ENCODE measurements at places on chromosomes 12 and 14.

GRCh38 chr14:21518725-21519124 lies 7.4 kb downstream of the SALL2 start:
- DNase-seq, result no peak

GRCh38 chr12:68013181-68013580 lies 23.9 kb downstream of the IFNG-AS1 start:
- no peak for DNase-seq

GRCh38 chr14:25150401-25150800 lies 100.5 kb upstream of the STXBP6 start:
- DNase-seq, result peak; percentile 35

- no peak for DNase-seq
These were observed 214.4 kb upstream of the DIO2 start for GRCh38 chr14:80425686-80426085.

GRCh38 chr12:19014240-19014639 lies 115.3 kb upstream of the PLEKHA5 start:
- no peak for DNase-seq

DNA sequence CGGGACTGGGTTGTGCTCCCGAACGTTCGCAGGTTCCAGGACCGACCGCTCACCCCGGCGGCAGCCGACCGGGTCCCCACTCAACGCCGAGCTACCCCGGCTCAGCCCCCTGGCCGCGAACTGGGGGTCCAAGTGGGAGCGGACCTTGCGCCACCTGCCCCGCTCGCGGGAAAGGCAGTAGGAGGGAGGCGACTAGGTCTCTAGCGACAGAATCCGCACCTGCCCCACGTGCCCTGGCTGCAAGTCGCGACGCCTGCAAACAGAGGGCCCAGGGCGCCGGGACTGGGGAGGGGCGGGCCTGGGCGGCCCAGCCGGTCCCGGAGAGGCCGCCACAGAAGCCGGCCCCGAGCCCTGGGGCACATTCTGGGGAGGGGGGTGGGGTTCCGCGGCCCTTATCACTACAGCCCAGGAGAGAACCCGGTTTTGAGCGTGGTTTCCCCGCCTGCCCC lies 239.2 kb upstream of the CPNE8 start:
- no peak for DNase-seq

DNA sequence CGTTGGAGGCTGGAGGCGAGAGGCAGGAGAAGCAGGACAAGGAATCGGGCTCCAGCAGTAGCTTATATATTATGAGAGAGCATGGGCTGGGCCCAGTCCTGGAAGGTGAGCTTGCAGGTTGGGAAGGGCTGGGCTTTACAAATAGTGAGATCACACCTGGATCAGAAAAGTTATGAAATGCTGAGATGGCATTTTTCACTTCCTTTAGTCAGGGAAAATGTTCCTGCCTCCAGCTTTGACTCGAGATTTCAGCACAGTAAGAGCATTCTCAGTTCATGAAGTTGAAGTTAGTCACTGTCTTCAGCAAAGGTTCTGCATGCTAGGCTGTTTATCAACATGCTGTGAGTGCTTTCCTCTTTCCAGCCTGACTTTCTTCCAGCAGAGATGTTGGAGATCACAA lies at the start of gene KRT6C:
TSS of gene KRT6C (minus strand) at position 38 of the 400 bp plus-strand sequence. CDS start 68 bp downstream, outside the sequence.
- DNase-seq, result no peak

DNA sequence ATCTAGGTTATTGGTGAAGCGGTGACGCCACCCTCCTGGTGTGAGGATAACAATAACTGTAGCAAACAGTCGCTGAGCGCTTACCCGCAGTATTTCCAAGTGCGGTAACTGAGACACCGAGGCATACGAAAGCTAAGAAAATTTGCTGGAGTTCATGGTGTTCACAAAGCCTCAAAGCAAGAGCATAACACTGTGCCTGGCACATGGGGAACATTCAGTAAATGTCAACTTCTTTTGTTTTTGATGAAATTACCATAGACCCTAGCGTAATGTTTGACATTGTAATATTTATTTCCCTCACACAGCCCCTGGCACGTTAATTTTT lies 767 bp downstream of the YEATS4 start:
- DNase-seq, result no peak

GRCh38 chr12:15631007-15631715 lies 158.0 kb downstream of the EPS8 start:
- DNase-seq, result no peak

- peak; percentile 57 for DNase-seq
These were observed at the start of gene B4GALNT1 for GRCh38 chr12:57632958-57633840. Gene B4GALNT1, minus strand, starts transcription at chr12:57633201. Its CDS starts 1,069 bp downstream, at chr12:57632132.

- DNase-seq, result no peak
These were observed 359.4 kb downstream of the TMEM121 start for GRCh38 chr14:105885561-105886320.

- DNase-seq, result no peak
These were observed 5.8 kb downstream of the ASB2 start for GRCh38 chr14:93970585-93970964.

GRCh38 chr12:25052914-25053211 lies 104.0 kb upstream of the BCAT1 start:
- DNase-seq, result no peak

- no peak for DNase-seq
These were observed 4.4 kb upstream of the GPD1 start for GRCh38 chr12:50099302-50100008.

- DNase-seq, result no peak
These were observed 743 bp downstream of the PUS1 start for GRCh38 chr12:131929581-131930456.

DNA sequence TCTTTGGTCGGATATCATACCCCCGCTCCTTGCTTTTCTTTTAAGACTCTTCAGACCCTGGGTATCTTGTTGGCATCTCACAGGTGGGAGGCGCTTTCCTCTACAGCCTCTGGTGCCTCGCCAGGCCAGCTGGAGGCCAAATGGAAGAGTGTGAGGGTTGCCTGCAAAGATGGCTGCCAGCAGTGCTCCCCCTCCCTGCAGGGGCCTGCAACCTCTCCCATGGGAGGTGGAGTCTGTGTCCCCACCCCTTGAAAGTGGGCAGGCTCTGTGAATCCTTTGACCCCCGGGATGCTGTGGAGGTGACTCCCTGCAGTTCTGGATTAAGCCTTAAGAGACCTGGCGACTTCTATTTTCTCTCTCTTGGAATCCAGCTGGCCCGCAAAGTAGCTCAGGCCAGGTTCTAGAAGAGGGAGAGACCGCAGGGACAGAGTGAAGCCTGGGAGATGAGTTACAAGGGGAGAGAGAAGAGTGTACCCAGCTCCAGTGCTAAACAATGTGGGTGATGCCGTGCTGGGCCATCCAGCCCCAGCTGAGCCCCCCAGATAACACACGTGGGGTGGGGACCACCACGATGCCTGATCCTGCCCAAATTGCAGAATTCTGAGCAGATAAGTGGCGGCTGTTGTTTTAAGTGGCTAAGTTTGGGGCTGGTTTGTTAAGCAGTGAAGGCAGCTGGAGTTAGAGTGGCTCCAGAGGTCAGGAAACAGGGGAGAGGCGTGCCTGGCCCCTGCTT lies 37.9 kb upstream of the NCOR2 start:
- no peak for DNase-seq

- no peak for DNase-seq
These were observed 157.1 kb upstream of the ARHGAP5 start for GRCh38 chr14:31920001-31920400.

DNA sequence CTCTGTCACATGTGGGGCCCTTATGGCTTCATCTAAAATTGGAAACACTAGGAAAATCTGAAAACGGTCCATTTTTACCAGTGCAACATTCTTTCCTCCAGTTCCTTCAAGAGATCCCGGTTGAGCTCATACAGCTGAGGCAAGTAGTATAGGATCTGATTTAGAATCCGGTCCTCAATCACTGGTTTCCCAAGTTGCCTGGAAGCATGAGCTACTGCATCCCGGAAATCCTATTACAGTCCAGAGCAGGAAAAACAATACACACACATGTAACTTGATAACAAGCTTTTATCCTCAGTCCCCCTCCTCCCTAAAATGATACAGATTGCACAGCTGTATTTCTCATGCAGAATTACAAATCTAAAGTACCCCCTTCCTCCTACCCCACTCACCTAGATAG lies 67.9 kb upstream of the NR2C1 start:
- no peak for DNase-seq

- DNase-seq, result peak; percentile 31
These were observed 76.6 kb upstream of the GNG2 start for GRCh38 chr14:51783765-51784164.

DNA sequence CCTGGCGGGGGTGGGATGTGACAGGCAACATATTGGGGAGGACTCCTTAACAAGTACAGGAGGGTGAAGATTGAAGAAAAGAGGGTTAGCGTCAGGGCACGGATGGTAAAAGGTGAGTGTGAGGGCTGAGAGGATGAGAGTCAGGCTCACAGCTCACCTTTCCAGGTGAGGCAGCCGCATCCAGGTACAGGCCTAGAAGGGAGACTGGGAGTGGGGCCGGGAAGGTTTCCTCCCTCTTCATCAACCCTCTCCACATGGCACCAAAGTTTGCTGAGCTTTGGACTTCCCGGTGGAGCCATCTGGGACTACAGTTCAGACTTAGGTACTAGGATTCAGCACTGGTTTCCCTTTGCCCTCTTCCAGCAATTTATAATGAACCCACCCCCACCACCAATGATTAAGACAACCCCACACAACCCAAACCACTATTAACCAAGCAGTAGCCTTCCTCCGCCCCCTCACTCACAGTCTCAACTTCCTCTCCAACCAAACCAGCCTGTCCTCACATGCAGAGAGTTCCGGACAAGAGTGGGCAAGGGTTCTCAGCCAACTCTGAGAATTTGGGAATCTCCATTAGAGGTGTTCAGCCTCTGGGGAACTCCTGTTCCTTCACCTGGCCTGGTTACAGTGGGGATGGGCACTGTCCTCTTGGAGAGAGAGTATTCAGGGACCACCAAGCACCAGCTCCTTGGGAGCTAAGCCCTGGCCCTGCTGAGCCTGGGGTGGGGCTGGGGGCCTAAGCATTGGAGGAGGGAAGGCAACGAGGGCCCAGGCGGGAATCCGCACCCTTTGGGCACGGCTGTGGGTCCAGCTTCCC lies 2.4 kb upstream of the HOXC4 start:
- DNase-seq, result no peak

DNA sequence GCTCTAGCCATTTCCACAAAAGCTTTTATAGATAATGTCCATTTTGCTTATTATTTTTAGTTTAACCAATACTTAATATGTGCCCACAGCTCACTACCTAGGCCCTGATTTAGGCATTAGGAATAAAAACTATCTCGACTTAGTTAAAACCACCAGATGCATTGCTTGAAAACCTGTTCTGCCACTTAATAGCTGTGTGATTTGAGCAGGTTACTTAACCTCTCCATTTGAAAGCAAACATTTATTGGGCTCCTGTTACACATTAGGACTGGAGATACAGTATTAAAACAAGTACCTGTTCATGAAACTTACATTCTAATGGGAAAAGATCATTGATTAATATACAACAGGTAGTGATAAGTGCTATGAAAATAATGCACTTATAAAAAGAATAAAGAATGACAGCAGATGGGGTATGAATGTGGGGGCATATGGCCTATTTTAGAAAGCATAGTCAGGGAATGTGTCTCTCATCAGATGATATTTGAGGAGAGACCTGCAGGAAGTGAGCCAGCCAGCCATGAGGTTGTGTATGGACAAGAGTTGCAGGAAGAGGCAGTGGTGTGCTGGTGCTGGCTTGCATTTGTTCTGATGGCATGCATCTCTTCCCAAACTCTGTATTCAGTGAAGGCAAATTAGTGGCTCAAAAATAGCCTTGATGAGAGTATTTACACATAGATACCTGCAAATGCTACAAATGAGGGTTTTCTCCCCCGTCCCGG lies 34.3 kb downstream of the NOPCHAP1 start:
- DNase-seq, result no peak

GRCh38 chr12:26976687-26977086 lies 37.5 kb downstream of the TM7SF3 start:
- DNase-seq, result no peak

DNA sequence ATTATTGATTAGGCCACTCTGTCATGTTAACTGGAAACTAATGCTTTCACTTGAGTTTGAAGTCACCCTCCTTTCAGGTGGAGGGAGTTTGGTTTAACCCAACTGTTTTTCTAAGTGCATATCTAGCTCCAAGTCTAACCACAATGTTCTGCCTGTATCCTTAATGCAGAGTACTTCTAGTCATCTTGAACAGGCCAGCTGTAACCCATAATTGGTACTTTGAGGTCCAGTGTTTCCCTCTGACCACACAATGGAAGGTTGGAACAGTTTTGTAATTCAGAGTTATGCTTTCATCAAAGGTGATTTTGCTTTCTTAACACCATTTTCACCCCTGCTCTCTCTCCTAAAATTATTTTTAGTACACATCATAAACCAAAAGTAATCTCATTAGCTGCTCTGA lies 237.2 kb upstream of the DCN start:
- no peak for DNase-seq

- no peak for DNase-seq
These were observed 255.3 kb upstream of the GARIN6 start for GRCh38 chr12:99392091-99392850.

- no peak for DNase-seq
These were observed 138.7 kb upstream of the PZP start for GRCh38 chr12:9346866-9347327.

- no peak for DNase-seq
These were observed 70.7 kb downstream of the TAOK3 start for GRCh38 chr12:118302053-118302452.

GRCh38 chr12:113875691-113876090 lies 90.4 kb downstream of the RBM19 start:
- DNase-seq, result no peak

DNA sequence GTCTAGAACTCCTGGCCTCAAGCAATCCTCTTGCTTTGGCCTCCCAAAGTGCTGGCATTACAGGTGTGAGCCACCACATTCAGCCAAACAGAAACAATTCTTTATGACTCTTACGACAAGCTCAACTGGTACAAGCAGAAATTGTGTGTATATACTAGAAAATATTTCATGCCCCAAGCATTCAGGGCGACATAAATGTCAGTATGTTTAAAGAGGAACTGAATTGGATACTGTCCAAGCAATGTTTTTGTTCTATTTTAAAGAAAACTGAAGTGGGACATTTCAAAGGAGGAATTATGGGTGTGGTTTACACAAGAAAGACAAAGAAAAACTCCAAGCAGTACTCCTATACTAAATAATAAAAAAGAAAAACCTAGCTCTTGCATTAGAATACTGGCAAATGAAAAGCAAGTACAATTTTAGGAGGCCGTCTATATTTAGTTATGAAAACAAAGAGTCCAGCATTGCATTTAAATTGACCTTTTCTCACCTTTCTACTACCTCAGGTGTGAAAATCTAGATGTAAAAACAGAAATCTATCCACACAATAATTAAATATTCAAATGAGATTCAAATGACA lies 48.9 kb downstream of the PPP1R12A start:
- no peak for DNase-seq
